Fibroblast of pulmonary artery (primary cell): ENCODE measurements at places on chromosomes 2 and 18.

- no peak for DNase-seq
These were observed 47.3 kb downstream of the LDLRAD4 start for GRCh38 chr18:13265911-13266217.

DNA sequence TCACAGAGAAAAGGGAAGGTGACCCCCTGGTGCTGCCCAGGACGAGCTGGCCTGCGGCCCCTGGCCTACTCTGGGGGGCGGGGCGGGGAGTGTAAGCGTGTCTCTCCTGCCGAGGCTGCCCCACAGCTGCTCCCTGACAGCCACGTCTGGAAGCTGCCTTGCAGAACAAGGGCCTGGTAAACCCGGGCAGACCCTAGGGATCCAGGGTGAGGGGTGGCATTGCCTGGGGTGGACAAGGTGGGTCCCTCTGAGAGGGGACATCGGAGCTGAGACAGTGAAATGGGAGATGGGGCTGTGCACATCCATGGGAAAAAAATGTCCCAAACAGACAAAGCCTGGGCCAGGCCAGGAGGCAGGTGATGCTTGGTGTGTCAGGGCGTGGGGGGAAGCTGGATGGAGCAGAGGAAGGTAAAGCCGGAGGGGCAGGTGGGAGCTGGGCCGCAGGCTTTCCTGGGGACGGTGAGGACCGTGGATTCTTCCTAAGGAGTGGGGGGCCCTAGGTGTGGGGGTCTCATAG lies 66.0 kb upstream of the HDAC4 start:
- no peak for DNase-seq

- peak; percentile 65 for DNase-seq
These were observed 33.9 kb downstream of the MAP3K20 start for GRCh38 chr2:173109253-173110188.

- DNase-seq = no peak
These were observed 40.7 kb upstream of the RAB27B start for GRCh38 chr18:54787616-54788015.

GRCh38 chr2:111671426-111672150 lies 212.4 kb downstream of the ANAPC1 start:
- DNase-seq = peak; percentile 53

DNA sequence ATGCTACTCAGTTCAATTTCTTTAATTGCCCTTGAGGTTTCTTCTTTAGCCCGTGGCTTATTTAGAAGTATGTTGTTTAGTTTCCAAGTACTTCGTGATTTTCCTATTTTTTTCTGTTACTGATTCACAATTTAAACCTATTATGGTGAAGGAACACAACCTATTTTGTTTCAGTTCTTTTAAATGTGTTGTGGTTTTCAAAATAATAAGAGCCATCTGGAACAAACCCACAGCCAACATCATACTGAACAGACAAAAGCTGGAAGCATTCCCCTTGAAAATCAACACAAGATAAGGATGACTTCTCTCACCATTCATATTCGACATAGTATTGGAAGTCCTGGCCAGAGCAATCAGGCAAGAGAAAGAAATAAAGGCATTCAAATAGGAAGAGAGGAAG lies 155.2 kb downstream of the GALNT1 start:
- DNase-seq = no peak

DNA sequence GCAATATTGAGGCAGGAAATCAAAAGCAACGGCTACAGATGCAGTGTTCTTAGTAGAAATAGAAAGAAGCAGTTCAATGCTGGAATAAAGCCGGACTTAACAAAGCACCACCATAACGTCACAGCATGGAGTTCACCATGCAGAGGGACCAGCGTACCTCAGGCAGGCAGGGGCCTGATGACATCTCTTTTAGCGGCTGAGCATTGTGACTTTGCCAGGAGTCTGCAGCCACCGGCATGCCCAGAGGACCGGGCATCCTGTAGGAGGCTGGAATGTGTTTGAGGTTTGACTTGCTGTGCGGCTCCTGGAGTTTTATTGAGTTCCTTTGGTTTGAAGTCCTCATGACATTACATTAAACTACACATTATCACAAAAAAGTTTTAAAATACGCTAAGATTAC lies 139.8 kb downstream of the UXS1 start:
- DNase-seq = no peak

DNA sequence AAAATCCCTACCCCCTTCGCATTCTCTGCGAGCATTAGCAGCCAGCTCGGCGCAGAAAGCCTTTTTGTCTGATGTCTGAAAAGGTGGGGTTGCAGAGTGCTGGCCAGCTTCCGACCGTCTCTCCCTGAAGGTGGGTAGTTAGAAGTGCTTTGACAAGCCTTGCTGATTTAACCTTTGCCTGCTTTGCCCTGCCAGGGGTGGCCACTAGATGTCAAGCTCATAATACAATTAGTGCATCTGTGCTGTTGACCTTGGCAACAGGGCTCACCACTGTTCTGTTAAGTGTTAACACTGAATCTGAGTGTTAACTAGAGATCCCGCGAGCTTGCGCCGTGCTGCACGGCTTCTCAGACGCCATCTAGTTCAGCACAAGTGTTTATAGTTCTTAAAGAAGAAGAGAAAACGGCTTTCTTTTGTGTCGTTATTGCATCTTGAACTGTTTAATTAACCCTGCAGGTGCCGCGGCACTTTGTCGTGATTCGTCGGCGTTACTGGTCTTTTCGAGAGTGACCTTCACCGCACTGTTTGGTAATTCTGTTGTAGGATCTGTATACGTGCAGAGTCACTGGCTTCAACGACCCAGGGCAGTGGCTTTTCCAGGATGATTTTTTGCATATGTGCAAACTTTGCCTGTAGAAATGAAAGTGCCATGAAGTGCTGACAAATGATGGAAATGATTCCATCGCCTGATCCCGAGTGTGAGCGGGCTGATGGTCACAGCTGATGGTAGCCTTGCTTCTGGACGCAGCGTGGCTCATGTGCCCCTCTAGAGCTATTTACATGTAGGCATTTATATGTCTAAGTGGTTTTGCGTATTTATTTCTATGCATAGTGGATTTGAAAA lies 5.5 kb downstream of the SALL3 start:
- DNase-seq = peak; percentile 29

DNA sequence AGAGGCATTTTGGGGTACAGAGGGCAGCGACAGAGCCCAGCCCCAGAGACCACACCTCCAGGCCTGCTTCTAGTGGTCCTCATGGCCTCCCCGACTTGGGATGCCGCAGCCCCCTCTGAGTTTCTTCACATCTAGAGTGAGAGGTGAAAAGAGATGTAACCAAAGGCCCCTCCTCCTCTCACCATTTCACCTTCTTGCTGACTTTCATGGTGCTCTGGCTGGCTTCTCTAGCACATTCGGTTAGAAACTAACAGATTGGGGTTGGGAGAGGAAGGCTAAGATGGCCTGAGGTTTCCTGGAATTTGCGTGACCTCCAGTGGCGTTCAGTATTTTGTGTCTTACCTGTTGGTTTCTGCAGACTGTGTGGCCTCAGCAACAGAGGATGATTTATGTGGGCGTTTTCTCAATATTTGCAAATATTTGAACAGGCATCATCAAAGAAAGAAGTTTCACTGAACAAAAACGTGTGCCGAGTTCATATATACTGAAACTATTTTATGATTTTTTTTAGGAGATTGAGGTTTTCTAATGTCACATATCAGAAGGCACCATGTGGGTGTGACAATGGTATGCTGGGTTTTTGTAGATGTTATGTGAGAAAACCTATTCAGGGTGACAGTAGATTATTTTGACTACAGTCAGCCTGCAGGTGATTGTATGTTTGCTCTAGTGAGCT lies 69.9 kb upstream of the BCL2L11 start:
- DNase-seq = no peak

DNA sequence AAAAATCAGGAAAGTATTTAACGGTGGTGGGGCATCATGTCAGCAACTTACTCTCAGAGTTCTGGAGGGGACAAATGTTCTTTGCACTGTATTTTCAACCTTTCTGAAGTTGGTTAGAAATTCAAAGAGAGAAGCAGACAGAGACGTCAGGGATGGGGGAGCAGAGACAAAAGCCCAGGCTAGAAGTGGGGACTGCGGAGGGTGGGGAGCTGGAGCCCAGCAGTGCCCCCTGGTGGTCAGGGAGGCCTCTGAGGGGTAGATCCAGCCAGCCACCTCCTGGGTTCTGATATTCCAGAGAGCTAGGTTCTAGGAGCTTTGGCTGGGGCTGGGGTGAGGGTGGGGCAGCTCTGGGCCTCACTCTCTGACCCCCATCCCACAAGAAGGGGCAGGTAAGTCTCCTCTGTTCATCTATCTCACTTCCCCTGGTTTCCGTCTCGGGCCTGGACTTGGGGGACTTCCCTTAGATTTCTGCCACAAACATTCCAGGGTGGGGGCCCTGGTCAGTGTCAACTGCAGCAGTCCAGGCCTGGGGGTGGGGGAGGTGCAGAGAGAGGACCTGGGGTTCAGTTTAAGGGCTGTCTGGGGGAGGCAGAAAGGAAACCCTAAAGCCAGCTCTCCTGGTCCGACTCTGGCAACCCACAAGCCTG lies 8.9 kb downstream of the TNS1 start:
- DNase-seq = peak; percentile 53

GRCh38 chr2:41900101-41900577 lies 147.7 kb upstream of the PKDCC start:
- DNase-seq = no peak
